ENCODE measurements at places on chromosomes 13 and 19.

- no peak for DNase-seq
Observed at GRCh38 chr19:35554076-35554475, 8.7 kb downstream of the TMEM147 start.

DNA sequence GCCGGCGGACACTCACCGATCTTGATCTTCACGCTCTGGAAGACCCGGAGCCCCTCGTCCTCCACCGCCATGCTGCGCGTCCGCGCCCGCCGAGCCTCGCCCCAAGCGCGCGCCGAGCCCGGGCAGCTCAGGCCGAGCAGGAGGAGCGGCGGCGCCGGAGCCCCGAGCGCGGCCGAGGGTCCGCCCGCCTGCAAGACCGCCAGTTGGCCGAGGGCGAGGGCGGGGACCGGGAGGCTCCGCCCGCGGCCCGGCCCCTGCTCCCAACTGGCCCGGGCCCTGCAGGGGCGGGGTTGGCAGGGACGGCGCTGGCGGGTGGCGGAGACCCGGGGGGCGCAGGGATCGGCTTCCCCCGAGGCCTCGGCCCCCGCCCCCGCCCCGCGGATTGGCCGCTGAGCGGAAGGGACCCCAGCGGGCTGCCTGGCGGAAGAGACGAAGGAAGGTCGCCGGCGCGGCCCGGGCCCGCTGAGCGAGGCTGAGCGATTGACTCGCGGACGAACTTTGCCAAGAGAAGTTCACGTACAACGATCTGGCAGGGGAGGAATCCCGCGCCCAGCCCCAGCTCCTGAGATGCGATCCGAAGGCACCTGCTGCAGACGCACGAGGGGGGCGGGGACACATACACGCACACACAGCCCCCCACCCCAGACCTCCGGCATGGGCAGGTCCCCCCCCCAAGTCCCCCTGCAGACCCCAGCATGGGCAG is at the start of gene RASA3:
Gene RASA3, minus strand, starts transcription at position 205 of the 703 bp plus-strand sequence. Its CDS starts 134 bp downstream, at position 71.
- DNase-seq, result peak; percentile 88

- no peak for DNase-seq
Observed at GRCh38 chr13:20682061-20682460, 21.4 kb upstream of the IL17D start.

GRCh38 chr19:49057636-49058234 is at the start of gene CGB7:
Gene CGB7, minus strand, starts transcription at chr19:49057749. Its CDS starts 2,374 bp downstream, at chr19:49055375.
- no peak for DNase-seq

DNA sequence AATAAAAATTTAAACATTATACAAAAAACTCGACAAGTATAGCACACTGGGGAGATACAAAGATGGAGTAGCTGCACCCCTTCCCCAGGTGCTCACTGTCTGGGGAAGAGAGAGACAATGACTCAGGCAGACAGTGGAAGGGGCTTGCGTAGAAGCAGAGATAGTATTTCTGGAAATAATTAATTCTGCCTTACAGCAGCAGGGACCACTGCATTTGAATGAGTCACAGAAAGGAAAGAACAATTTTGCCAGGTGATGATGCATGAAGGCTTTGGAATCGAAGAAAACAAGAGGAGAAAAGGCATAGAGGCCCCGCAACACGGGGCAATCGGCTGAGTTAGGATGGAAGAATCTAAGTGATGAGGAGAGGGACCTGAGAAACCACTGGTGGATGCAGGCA is 447.4 kb downstream of the EFNB2 start:
- DNase-seq, result no peak

- DNase-seq, result no peak
Observed at GRCh38 chr13:23963947-23964346, 66.6 kb upstream of the C1QTNF9B start.

DNA sequence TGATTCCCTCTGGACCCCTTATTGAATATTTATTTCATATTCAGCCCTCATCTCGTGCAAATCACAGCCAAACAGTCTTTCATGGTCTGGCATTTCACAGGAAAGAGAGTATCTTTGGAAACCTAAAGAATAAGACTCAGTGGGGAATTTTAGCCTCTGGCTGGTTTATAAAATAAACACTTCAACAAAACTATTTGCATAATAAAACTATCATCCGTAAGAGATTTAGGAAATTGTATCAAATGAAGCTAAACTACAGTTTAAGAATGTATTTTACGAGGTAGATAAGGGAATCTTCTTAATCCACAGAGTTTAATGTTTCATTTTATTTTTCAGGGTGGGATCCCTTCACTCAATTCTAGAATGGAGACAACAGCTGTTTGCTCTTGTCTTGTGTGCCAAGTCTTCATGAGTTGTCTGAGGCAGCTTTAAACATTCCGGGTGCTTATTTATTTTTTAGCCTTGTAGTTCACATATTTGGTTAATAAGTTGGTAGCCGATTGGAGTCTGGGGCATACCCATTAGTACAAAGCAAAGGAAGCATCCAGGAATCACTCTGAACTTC is 634.4 kb upstream of the KLF12 start:
- DNase-seq, result no peak

DNA sequence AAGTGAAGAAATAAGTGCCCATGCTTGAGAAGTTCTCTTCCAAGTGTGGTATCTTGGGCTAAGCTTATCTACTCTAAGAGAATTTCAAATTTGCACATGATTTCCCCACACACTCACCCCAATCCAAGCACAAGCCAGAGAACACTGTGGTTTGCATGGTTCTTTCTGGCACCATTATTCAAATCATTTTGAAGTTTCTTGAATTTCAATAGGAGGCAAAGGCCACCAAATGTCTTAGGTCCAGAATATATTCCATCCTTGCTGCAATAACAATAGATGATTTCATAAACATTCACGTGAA is 359.7 kb downstream of the IRS2 start:
- DNase-seq, result no peak

GRCh38 chr19:54532528-54532927 is 29.9 kb downstream of the LAIR2 start:
- DNase-seq, result no peak

GRCh38 chr19:29988351-29988750 is 46.3 kb downstream of the URI1 start:
- DNase-seq, result peak; percentile 35

- DNase-seq, result no peak
Observed at GRCh38 chr13:67859904-67860303, 629.8 kb upstream of the PCDH9 start.

- peak; percentile 51 for DNase-seq
Observed at GRCh38 chr19:4007836-4008539, 452 bp downstream of the PIAS4 start.

DNA sequence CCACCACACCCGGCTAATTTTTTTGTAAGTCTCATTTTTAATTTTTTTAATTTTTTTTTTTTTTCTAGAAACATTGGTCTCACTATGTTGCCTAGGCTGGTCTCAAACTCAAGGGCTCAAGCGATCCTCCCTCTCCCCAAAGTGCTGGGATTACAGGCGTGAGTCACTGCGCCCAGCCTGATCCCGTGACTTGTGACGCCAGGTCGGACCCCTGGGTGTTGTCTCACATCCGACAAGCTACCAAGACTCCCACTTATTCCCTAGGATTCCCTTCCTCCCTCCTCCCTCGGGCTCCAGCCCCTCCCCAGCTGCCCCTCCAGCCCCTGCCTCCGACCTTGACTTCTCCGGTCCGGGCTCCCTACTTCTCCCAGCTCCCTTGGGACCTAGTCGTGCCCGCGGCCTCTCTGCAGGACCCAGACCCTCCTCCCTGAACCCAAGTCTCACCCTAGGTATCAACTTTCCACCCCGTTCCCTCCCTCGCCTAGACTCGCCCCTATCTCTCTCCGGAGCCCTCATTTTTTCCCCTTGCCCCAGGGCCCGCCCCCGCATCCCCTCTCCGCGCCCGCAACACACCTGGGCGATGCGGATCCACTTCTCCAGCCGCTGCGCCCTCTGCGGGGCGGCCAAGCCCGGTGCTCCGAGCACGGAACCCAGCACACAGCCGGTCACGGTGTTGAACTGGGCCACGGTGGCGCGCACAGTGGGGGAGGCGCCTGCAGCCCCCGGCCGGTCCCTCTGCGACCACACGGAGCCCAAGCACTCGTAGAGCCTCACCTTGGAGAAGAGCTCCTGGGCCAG is 13.1 kb downstream of the RGL3 start:
- no peak for DNase-seq

DNA sequence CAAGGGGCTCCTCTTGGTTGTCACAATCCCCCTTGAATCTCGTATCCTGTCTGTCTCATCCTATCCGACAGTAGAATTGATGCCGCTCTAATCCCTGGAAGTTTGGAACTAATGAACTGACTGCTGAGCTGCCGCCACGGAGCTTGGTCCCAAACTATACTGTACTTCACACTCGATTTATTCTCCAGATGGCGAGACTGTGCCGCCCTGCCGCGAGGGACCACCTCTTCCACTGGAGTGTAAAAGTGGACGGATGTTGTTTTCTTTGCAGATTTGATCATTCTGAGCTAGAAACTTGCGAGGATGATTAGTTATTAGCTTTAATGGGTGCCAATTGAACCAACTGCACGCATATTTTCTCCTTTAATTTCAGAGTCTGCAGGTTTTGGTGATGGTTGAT is 117.2 kb downstream of the ZIC5 start:
- no peak for DNase-seq

- no peak for DNase-seq
Observed at GRCh38 chr19:16615808-16616207, 12.2 kb downstream of the MED26 start.

DNA sequence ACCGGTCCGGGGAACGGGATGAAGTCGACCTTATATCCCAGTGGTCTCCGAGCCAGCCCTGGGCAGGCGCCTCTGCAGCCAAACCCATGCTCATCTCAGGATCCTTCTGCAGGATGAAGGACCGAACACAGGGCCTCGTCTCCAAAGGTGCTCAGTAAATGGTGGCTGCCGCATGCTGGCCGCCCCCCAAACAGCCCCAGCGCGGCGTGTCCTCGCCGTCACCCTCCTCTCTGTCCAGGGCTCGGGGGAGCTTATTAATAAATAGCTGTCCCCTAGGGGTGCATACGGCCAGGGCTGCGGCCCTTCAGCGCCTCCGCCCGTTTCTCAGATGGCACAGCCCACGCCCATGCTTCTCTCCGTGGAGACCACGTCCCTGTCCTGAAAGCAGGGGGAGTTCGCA is 32.6 kb upstream of the SPACA7 start:
- DNase-seq, result no peak

GRCh38 chr19:49849433-49850220 is 1.3 kb upstream of the PTOV1 start:
- no peak for DNase-seq

DNA sequence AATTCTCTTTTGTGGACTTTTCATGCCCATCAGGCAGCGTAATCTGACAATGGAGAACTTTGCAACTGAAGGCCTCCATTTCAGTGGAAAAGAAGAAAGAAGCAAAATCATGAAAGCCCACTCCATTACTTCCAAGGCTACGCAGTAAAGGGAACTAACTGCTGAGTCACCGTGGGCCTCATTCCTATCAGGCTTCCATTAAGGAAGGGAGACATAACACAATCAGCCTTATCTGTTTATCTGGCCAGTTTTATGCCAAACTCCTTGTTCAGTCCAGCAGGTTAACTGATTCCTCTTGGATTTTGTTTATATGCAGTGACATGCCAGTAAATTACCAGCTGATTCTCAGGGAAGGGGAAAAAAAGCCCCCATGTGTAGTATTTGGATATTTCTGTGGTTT is 56.8 kb upstream of the KATNAL1 start:
- no peak for DNase-seq

GRCh38 chr19:3642987-3643673 is 16.5 kb upstream of the CACTIN start:
- DNase-seq, result peak; percentile 58

DNA sequence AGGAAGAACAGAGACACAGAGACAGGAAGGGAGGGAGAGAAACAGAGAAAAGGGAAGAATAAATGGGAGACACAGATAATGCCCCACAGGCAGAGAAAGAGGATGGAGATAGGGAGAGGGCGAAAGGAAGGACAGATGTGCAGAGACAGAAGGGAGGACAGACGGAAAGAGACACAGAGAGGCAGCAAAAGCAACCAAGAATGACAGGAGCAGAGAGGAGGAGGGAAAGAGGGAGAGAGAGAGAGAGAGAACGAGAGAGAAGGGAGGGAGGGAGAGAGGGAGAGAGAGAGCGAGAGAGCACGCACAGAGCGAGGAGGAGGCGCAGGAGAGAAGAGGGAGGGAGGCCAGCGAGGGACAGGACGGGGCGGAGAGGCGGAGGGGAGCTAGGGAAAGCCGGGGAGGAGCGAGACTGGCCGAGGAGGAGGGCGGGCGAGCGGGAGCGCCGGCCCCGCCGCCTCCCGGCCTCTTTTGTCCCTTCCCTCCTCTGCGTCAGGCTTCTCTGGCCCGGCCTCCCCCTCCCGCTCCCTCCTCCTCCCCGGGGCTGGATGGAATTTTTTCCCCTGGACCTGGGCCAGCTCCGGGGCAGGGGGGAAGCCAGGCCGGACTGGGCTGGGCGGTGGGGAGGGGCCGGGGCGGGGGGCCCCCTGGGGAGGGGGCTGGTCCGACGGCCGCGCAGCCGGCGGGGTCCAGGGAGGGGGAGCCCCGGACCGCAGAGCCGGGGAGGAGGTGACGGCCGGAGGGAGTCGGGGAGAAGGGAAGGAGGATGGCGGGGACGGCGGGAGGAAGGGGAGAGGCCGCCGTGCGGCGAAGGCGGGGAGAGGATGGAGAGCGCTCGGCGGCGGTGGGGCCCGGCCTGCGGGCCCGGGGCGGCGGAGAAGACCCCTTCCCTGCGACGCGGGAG is 4.2 kb upstream of the SPACA6 start:
- DNase-seq, result peak; percentile 81

DNA sequence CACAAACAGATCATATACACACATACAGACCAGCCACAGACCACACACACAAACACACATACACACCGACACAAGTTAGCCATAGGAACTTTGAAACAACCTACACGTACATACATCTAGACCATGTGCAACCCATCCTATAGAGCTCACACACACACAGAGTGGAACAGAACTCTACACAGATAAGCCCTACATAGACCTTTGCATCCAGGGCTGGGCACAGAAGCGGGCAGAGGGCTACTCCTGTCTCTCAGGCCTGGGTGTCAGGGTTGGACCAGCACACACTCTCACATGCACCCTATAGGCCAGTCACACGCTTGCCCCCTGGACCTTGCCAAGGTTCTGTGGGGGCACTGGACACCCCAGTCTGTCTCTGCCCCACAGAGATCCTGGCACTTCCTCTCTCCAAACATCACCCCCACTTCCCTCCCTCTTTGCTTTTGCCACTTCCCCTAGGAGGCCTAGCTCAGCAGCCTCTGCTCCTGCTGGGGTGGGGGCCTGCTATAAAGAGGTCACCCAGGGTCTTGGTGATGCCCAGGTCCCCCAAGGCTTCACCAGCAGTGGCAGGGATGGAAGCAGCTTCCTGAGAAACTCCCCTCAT is 5.8 kb upstream of the JUNB start:
- DNase-seq, result no peak

GRCh38 chr13:50421473-50422130 is 406.4 kb downstream of the KCNRG start:
- DNase-seq, result no peak

Measured in WERI-Rb-1 (cell line).